ENCODE measurements at places on chromosomes 1 and 21. TPM values are rescaled to one million over a fixed set of nuclear protein-coding genes. Genes with fewer than 3 reads are reported as not detected.

Gene EVA1C
- total RNA-seq, result 5.7 TPM

Gene EXTL1
- total RNA-seq, result 2.3 TPM

Gene PLA2G2D
- not detected for total RNA-seq

Gene OTUD7B
- total RNA-seq, result 20.9 TPM

Gene LRRC40
- 41.7 TPM for total RNA-seq

Gene FAM131C
- not detected for total RNA-seq

Gene MAP10
- 5.4 TPM for total RNA-seq

Gene ADCY10
- total RNA-seq, result 0.37 TPM

Gene S100A10
- 116 TPM for total RNA-seq

Gene MR1
- total RNA-seq, result 24.1 TPM

Gene PSEN2
- 15.1 TPM for total RNA-seq

Gene SEMA4A
- 7.3 TPM for total RNA-seq

Gene EPS8L3
- total RNA-seq, result not detected

Gene ACTL8
- total RNA-seq, result not detected

Gene DMAP1
- 17.2 TPM for total RNA-seq

Gene GBP6
- total RNA-seq, result 1.6 TPM

Gene KCNJ9
- 0.26 TPM for total RNA-seq

Gene KRTAP6-2
- total RNA-seq, result not detected

Gene S1PR1
- total RNA-seq, result 32.6 TPM

Gene CHODL
- total RNA-seq, result 31.8 TPM

Gene CLEC20A
- total RNA-seq, result 0.48 TPM

Gene TEDDM1
- total RNA-seq, result not detected

Gene PDE4B
- total RNA-seq, result 43.1 TPM

Data from urinary bladder (tissue), 4 donors.